Skin of body (tissue), 3 donors: ENCODE measurements at places on chromosomes 1 and 21.

- DNase-seq = no peak
These were observed 2.1 kb downstream of the SASS6 start for GRCh38 chr1:100130552-100131077.

DNA sequence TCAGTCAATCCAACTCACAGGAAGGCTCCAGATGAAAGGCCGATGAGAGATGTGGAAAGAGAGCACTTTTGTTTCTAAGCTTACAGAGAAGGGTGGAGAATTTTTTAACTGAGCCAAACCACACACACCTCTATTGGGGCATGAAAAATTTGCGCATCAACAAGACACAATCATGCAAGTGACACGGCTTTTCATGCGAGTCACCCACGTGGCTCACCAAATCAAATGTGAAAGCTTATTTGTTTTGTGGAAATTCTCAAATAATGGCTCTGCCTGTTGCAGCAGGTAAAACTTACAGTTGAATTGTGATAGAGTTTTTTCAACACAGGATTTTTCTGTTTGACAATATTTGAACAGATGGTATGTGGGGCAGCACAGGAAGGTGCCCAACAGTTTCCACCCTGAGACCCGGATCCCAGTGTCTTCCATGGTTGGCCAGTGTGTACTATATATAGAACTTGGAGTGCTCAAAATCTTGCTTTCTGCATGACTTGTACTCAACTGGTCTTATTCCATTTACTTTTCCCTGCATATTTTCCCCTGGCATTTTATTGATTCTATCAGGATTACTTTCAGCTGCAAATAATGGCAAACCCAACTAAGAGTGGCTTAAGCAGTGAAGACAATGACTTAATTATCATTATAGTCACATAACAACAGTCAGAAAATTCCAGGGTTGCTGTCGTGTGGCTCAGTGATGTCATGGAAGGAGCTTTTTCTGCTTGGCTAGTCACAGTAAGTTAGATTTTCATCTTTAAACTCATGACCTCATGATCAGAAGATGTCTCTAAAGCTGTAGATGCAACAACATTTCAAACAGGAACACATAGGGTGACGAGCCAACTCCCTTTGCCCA lies 90.6 kb upstream of the SIM2 start:
- DNase-seq = no peak

DNA sequence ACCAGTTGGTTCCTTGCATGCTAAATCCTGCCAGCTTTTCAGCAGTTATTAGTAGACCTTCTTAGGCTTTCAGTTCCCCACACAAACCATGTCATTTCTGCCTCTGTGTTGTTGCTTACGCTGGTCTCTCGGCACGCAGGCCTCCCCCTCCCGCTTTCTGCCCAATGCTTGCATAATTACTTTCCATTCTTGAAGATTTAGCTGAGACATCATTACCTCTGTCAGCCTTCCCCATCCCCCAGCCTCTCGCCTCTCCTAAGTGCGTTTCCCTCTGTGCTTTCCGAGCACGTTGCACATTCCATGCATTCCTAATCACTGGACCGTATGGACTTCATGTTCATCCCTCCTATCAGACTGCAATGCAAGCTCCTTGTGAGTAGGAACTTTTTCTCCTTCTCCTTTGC lies 26.8 kb downstream of the TSHB start:
- no peak for DNase-seq

DNA sequence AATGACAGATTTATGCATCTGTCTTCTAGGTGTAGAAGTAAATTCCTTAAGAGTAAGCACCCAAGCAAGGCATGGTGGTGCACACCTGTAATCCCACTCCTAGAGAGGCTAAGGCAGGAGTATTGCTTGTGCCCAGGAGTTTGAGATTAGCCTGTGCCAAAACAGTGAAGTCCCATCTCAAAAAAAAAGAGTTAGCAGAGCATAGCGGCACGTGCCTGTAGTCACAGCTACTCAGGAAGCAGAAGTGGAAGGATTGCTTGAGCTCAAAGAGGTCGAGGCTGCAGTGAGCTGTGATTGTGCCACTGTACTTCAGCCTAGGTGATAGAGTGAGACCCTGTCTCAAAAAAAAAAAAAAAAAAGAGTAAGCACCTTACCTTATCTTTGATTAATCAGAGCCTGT lies 15.1 kb upstream of the TIPRL start:
- DNase-seq = no peak

DNA sequence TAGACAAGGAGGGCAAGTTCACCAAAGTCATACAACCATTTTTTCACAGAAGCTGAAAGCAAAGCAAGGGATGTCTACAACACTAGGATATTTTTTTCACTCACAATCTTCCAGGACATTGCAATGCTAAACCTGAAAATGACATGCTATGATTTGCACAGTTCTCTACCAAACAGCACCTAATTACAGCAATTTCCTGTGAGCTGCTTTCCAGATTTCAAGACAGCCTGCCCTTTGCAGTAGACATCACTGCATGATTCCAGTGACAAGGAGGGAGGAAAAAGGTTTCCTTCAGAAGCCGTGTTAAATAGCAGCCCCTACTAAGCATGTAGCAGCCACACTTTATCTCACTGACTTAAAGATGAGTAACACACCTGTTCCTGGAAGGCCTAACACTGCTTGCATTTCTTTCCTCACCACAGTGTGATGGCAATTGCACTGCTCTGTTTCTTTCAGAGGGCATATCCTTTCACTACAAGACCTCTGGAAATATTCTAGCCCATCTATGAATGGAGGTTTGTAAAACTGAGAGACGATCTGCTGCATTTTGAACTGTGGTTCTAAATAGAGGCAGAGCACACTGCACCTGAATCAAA lies 97.1 kb downstream of the DUSP10 start:
- DNase-seq = peak; percentile 20

GRCh38 chr1:217181756-217182155 lies 449.1 kb downstream of the GPATCH2 start:
- no peak for DNase-seq

DNA sequence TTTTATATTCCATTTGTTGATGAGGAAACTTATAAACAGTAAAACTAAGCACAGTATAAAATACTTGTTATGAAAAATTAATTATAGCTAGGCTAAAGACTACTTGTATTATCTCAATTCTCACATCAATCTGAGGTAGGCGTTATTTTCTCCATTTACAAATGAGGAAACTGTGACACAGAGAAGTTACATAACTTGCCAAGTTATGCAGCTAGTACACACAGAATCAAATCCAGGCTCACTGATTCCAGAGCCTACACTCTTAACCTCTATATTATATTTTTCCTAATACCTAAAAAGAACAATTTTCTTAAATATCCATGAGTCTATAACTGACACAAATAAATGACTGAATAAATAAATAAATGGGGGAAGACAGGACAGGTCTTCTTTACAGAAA lies 11.2 kb upstream of the VPS45 start:
- no peak for DNase-seq

- DNase-seq = no peak
These were observed 4.6 kb downstream of the ACBD6 start for GRCh38 chr1:180497826-180498225.

- DNase-seq = no peak
These were observed 440.5 kb downstream of the SMYD3 start for GRCh38 chr1:246066573-246066972.
